ENCODE measurements at places on chromosomes 13 and 19.

DNA sequence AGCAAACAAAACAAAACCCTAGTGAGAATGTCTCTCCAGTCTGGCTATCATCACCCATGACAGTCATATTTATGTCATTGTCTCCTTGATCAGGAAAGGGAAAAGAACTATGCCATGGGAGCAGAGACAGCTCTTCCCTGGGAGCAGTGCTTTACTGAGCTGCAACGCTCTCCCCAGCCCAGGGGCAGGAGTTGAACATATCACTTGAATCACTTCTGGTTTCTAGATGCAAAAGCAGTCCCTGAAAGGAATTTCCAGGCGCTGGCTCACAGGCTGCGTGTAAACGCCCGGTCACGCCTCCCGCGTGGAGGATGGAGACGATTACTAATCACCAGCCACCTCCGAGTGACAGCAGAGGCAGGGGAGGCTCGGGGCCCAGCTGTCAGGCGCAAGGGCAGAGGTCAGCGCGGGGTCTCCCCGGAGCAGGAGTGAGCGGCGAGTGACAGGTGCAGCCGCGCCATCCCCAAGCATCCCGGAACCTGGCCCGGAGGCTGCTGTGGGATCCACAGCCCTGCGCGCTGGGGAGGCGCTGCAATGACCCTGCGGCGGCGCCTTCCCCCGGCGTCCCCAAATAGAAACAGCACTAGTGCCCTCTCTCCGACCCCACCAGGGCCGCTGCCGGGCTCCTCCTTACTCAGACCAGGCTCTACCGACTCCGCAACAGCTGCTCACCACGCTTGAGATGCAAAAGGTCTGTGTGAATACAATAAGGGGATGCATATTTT is 23.5 kb upstream of the DCLK1 start:
- DNase-seq, result no peak

- DNase-seq, result no peak
Observed at GRCh38 chr13:109859898-109860297, 73.5 kb upstream of the IRS2 start.

GRCh38 chr19:46482631-46483030 is 11.3 kb upstream of the PNMA8A start:
- no peak for DNase-seq

GRCh38 chr13:98476538-98476966 is 100.4 kb downstream of the STK24 start:
- DNase-seq, result no peak

GRCh38 chr13:104936304-104936703 is 1599.2 kb downstream of the EFNB2 start:
- DNase-seq, result no peak

- no peak for DNase-seq
Observed at GRCh38 chr13:38419312-38419873, 69.7 kb downstream of the UFM1 start.

- DNase-seq, result peak; percentile 13
Observed at GRCh38 chr13:75512253-75512652, 25.4 kb downstream of the COMMD6 start.

GRCh38 chr13:24610956-24611355 is 69.3 kb upstream of the ATP12A start:
- DNase-seq, result no peak

DNA sequence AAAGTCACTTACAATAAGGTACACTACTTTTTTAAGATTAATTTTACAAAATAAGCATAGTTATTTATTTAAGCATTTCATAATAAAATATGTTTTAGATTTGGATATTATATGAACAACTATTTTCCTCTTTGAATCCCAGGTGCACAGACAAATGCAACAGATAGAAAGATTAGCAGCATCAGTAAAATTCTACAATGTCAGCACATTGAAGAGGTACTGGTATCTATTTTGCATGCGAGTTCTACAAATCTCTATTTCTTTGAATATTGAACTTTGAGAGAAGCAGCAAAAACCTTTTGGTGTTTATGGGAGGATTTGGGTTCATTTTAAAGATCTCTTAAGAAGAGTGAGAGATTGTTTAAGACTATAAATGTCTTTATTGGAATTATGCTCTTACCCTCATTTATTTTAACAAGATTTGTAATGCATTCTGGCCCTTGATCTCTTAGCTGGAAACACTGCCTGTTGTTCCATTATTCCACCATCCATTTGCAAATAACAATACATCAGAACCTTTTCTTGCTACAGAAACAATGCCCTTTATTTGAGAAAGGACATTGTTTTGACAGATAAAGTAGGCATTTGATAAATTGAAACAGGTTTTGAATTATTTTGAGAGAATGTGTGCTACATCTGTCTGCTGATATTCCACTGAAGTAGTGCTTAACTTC is 558.8 kb upstream of the KLHL1 start:
- no peak for DNase-seq

DNA sequence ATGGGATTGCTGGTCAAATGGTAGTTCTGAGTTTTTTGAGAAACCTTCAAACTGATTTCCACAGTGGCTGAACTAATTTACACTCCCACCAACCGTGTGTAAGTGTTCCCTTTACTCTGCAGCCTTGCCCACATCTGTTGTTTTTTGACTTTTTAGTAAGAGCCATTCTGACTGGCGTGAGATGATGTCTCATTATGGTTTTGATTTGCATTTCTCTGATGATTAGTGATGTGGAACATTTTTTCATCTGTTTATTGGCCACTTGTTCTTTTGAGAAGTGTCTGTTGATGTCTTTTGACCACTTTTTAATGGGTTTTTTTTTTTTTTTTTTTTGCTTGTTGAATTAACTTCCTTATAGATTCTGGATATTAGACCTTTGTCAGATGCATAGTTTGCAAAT is 4.3 kb downstream of the CAB39L start:
- no peak for DNase-seq

- no peak for DNase-seq
Observed at GRCh38 chr13:55554741-55555140, 1586.0 kb upstream of the PRR20A start.

DNA sequence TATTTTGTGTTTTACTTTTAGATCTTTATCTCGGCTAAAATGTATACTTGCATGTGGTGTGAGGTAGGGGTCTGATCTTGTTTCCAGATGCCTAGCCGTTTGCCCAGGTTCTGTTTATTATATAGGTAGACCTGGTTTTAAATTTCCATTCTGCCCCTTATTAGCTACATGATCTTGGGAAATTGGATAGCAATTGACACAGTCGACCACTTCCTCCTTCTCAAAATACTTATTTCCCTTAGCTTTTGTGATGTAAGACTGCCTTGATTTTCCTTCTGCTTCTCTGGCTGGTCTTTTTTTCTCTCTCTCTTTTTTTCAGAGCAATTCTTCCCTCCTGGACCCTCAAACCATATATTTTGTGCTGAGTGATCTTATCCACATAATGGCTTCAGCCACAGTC is 3.0 kb upstream of the PGLYRP1 start:
- DNase-seq, result no peak

DNA sequence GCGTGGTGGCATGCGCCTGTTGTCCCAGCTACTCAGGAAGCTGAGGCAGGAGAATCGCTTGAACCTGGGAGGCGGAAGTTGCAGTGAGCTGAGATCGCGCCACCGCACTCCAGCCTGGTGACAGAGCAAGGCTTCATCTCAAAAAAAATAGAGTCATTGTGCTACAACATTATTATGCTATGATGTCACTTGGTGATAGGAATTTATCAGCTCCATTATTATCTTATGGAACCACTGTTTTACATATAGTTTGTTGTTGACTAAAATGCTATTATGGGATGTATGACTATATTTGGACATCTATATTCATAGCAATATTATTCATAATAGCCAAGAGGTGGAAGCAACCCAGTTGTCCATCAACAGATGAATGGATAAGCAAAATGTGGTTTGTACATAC is 26.4 kb upstream of the SLC7A1 start:
- DNase-seq, result no peak

All from putamen (tissue), 1 donor.